CD8-positive, alpha-beta T cell (primary cell): ENCODE measurements at places on chromosomes 4 and X.

DNA sequence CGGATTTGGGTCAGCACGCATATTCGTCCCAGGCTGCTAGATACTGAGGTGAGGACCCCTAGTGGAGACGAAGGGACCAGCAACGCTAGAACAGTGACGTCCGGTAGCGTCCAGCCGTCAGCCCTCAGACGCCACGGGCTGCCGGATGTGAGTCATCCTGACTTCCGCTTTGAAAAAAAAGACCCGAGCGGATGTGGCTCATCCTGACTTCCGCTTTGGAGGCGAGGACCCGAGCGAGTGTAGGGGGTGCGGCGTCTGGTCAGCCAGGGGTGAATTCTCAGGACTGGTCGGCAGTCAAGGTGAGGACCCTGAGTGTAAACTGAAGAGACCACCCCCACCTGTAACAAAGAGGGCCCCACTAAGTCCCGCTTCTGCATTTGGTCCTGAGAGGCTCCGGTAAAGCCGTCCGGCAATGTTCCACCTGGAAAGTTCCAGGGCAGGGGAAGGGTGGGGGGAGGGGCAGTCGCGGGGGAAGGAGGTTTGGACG, at the start of gene MAGEB2:
TSS of gene MAGEB2 (plus strand) at position 207 of the 487 bp plus-strand sequence. CDS start 3,018 bp downstream, outside the sequence.
- DNase-seq: no peak

DNA sequence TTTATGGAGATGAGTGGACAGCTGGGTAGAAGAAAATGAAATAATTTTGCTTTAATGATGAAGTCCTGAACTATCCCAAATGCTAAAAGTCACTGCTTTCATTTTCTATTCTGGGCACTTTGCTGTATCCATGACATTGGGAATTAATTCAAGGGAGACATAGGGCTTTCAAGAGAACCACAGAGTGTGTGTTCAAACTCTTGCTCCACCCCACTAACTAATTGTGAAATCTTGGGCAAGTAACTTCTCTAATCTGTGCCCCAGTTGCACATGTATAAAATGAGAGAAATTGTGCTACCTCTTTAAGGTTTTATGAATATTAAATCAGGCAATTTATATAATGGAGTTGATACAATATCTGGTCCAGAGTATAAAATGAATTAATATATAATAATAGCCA, 1422.0 kb downstream of the ADGRL3 start:
- no peak for DNase-seq

- DNase-seq: no peak
Observed at GRCh38 chrX:47683184-47683828, 24.3 kb upstream of the UXT start.

DNA sequence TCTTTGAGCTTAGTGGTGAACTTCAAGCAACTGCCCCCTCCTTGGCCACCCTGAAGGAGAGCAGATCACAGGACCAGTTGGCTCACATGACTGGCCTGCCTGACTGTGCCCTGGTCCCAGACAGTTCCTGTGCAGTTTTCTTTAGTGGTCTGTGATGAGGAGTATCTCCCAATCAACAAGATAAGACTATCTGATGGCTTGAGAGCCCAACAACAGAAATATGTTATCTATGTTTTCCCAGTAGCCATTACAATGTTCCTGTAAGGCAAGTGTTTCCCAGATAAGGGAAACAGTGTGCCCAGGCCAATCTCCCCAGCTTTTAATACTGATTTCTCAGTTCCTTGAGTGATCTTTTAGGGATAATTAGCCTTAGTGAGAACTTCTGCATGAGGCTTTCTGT, 14.2 kb upstream of the TIMM8A start:
- no peak for DNase-seq

DNA sequence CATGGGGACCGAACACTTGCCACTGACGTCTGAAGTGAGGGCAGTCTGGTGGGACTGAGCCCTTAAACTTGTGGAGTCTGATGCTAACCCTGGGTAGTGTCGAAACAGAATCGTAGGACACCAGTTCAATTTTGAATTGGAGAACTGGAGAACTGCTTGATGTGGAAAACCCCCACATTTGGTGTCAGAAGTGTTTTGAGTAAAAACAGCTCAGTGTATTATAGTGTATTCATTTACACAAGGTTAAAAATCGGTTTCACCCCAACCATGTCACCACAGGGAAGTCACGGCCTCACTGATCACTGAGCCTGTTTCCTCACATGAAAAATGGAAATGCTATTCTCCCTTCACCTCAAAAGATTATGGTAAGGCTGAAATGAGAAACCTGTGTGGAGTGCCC, 21.9 kb downstream of the PIN4 start:
- no peak for DNase-seq

- DNase-seq: no peak
Observed at GRCh38 chrX:17602245-17602644, 135.0 kb upstream of the SCML1 start.

GRCh38 chr4:154189346-154189745, 302.3 kb downstream of the DCHS2 start:
- DNase-seq: no peak

- DNase-seq: no peak
Observed at GRCh38 chr4:129345609-129346008, 249.7 kb downstream of the C4orf33 start.

GRCh38 chr4:39083164-39083563, 21.1 kb downstream of the KLHL5 start:
- no peak for DNase-seq

DNA sequence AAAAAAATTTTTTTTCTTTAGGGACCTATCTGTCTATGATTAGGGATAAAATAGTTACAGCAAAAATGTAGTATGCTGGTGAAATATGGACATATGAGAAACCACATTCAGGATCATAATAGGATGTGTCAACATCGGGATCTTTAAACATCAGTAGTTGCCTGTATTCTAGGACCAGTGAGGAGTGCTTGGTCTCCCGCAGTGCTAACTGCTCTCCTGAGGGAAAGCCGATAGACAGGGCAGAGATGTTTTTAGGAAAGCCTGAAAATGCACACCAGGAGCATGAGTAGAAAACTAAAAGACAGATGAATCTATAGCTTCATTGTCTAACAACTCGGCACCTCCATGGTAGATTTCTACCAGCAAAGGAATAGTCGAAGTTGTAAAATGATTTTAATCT, 178.1 kb upstream of the SMIM31 start:
- no peak for DNase-seq

DNA sequence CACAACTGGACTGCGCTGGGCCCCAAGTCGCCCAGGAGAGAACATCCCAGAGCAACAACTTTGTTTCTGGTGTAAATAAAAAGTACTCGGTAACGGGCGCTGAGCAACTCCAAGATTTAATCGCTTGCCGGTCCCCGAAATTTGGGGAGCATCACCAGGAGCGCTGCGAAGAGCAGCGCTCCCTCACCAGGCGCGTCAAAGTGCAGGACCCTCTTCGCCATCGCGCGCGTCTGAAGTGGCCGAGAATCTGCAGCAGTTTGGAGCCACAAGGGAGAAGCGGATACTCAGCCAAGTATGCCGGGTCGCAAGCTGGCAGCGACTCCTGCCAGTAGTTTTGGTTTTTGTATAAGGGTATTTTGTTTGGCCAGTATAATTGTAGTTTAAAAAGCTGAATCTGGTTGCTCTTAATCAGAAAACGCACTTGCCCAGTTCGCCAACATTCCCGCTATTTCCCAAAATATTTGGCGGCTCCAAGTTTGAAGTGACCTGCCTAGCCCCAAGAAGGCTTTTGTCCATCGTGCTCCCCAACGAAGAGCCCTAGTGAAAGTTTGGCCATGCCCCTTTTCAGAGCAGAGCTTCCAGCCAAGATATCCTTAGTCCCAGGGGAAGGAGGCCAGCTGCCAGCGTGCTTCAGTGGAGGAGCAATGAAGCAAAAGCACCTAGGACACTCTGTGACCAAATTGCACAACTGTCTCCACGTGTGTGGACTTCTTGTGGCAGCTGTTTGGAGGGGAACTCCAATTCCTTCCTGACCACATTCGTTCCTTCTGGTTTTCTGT, 557 bp upstream of the KDR start:
- DNase-seq: no peak

- no peak for DNase-seq
Observed at GRCh38 chr4:3765271-3766035, 732 bp upstream of the ADRA2C start.

GRCh38 chr4:125539691-125540090, 224.9 kb downstream of the FAT4 start:
- DNase-seq: no peak

DNA sequence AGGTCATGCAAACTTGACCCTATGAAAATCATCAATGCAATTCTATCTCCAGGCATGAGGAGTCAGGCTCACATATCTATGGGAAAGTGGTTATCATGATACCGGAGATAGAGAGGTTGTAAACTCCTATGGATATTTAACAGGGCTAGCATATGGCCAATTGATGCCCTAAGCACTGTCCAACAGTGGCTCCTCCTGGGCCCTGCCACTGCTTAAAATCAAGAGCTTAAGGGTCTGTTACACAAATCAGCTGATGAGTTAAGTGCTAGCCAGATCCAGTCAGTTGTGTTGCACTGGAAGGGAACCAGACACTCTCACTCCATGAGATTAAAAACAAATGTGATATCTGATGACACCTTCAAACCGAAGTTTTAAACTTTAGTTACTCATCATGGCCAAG, 337.6 kb downstream of the STIM2 start:
- DNase-seq: no peak

GRCh38 chrX:123876177-123876576, 16.3 kb downstream of the XIAP start:
- no peak for DNase-seq

DNA sequence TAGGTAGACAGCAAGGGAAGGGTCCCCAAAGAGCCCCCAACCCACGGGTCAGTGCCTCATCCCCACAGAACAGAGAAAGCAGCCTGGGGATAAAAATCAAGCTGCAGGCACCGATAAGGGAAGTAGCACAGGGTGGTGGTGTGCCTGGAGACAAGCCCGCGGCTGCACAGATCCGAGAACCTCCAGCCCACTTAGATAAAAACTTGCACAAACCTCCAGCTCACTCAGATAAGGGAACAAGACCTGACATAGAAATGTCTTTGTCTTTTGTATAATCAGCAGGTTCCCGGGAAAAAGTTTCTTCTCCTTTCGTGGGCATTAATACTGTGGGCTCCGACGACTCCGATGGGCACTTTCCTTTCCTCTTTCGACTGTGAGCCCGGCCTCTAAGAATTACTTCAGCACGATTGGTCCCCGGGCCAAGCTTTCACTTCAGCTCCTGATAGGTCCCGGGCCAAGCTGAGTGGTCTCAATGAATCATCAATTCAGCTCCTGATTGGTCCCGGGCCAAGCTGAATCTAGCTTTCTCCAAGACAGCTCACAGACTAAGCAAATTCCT, 32.4 kb downstream of the PRDX4 start:
- DNase-seq: peak; percentile 16

DNA sequence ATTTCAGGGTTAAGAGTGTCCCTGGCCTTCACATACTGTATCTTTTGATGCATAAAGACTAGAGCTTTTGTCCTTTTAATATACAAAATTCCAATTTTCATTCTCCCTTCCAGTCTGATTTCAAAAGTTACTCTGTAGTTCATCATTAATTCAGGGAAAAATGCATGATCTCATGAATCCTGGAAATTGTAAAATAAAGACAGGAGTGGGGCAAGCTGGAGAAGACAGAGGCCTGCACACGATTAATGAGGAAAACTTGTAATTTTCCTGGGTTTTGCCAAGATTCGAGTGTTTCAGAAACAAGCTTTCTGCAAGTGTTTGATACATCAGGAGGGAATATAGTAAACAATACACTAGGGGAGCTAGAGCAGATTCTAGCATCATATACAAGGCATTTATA, 947.9 kb downstream of the FAT4 start:
- DNase-seq: no peak

GRCh38 chrX:6021316-6022091, 207.2 kb downstream of the NLGN4X start:
- DNase-seq: peak; percentile 5
